ENCODE measurements at places on chromosomes 16 and 17. TPM values are rescaled to one million over a fixed set of nuclear protein-coding genes. Genes with fewer than 3 reads are reported as not detected.

The USP36 gene
- 69.6 TPM for total RNA-seq

GRCh38 chr16:63618896-63619485 lies 1502.9 kb downstream of the CDH11 start:
- no peaks in the 10 kb centered on the region for H3K36me3 ChIP-seq
- no peaks in the 10 kb centered on the region for H3K4me1 ChIP-seq
- H3K27ac ChIP-seq, result no peak overlapping the region

DNA sequence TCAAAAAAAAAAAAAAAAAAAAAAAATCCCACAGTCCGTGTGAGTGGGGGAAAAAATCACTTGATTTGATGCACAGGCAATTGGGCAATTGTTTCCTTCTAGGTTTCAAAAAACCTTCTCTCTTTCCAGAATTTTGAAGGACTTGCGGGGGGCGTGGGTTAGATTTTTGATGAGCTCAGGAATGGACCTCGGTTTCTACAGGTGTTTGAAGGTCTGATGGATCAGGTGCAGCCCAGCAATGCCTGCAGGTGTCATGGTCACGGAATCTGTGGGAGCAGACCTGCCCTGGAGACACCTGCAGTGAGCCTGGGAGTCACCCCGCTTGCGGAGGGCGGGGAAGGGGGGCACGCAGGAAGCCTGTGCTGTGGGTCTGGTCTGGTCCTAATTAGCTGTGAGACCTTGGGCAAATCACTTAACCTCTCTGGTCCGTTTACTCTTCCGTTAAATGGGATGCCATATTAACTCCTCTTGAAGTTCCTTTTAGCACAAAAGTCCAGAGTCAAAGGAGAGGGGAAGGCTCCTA lies 174.2 kb downstream of the IRF8 start:
- no peaks in the 10 kb centered on the region for H3K36me3 ChIP-seq
- DNase-seq, result peak; percentile 55
- H3K27me3 ChIP-seq, result peaks cover 11% of the 10 kb centered on the region
- H3K27ac ChIP-seq, result no peak overlapping the region

DNA sequence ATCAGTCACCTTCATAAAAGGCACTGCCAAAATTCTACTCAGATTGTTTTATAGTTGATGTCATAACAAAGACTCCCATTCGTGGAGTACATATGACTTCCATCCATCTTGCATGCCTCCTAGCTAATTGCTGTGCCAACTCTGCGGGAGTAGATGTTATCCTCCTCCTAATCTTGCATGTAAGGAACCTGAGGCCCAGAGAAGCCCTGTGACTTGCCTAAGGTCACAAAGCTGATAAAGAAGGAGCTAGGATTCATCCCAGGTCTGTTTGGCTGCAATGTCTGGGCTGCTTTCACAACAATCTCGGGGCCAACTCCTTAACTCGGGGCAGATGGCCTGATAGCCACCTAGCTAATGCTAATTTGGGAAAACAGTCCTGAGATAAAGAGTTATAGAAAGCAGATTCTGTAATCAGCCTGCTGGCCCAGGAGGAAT lies 87.3 kb downstream of the YPEL2 start:
- H3K36me3 ChIP-seq, result no peaks in the 10 kb centered on the region
- DNase-seq, result no peak
- no peaks in the 10 kb centered on the region for H3K27me3 ChIP-seq
- no peak overlapping the region for H3K4me3 ChIP-seq

The ARHGDIG gene
- total RNA-seq, result 1.3 TPM

- no peaks in the 10 kb centered on the region for H3K36me3 ChIP-seq
- no peaks in the 10 kb centered on the region for H3K27me3 ChIP-seq
- no peak overlapping the region for H3K4me3 ChIP-seq
- no peaks in the 10 kb centered on the region for H3K4me1 ChIP-seq
- DNase-seq, result no peak
- H3K27ac ChIP-seq, result no peak overlapping the region
Measured at GRCh38 chr16:60788631-60789030, 1247.6 kb downstream of the CDH8 start.

The KRT16 gene
- total RNA-seq, result not detected

The FBXL16 gene
- total RNA-seq, result 3.6 TPM

GRCh38 chr17:9018726-9019125 lies 2.6 kb upstream of the NTN1 start:
- DNase-seq, result no peak
- H3K27me3 ChIP-seq, result peaks cover 63% of the 10 kb centered on the region
- no peaks in the 10 kb centered on the region for H3K36me3 ChIP-seq
- H3K4me1 ChIP-seq, result peaks cover 21% of the 10 kb centered on the region
- H3K4me3 ChIP-seq, result no peak overlapping the region

DNA sequence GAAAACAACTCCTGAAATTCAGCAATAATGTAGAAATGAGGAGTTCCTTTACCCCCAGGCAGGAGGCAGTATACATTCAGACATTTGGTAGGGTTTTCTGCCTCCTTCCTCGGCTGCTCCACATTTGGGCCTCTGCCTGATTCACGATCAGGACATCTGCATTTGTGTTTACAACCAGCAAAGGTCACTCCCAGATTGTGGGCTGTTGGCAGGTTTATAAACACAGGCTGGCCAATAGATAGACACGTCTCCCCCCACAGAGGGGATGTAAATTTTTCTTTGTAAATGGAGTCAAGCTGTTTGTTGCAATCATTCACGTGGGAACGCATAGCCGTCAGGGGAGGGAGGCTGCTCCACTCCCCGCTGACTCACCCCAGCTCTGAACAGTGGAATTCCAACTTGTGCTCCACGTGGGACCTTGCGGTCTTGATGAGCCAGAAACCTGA lies 252.1 kb upstream of the N4BP1 start:
- H3K4me1 ChIP-seq, result no peaks in the 10 kb centered on the region
- H3K27me3 ChIP-seq, result no peaks in the 10 kb centered on the region
- no peak overlapping the region for H3K27ac ChIP-seq
- no peak for DNase-seq
- H3K36me3 ChIP-seq, result no peaks in the 10 kb centered on the region

The TNFRSF17 gene
- total RNA-seq, result 0.41 TPM

Measured in upper lobe of right lung (tissue), 1 donor.